Parietal lobe (tissue), 2 donors: ENCODE measurements at places on chromosomes 6 and 20. TPM values are rescaled to one million over a fixed set of nuclear protein-coding genes. Genes with fewer than 3 reads are reported as not detected.

CCR6 gene
- total RNA-seq, result not detected

NMBR gene
- total RNA-seq, result 6.6 TPM

PCK1 gene
- total RNA-seq, result not detected

PSORS1C2 gene
- total RNA-seq, result not detected

RGS17 gene
- 82.6 TPM for total RNA-seq
